Caco-2 (cell line): ENCODE measurements at places on chromosomes 16 and 17.

- no peak for DNase-seq
Measured at GRCh38 chr17:72008236-72008876, 112.5 kb upstream of the SOX9 start.

DNA sequence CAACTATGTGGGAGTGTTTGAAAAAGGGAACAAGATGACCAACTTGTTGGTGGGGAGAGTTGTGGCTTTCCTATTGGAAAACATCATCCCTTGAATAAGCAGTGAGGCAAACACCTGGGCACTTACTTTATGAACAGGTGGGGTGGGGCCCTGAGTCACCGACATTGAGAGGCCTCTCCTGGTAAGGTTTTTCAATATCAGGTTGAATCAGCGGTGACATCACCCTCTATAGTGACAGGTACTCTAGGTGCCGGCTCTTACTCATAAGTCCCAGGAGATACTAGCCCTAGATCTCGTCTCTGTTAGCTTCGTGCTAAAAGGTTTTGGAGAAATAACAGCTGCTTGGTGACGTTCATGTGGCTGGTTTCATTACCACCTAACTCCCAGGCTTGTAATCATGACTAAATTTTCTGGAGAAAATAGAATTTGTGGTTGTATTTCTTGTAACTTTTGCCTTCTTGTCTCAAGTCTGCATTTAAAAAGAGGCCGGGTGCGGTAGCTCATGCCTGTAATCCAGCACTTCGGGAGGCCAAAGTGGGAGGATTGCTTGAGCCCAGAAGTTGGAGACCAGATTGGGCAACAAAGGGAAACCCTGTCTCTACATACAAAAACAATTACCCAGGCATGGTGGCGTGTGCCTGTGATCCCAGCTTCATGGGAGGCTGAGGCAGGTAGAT is 19.3 kb downstream of the CDH1 start:
- DNase-seq, result peak; percentile 52

- no peak for DNase-seq
Measured at GRCh38 chr17:27633312-27634025, 2.5 kb downstream of the LGALS9 start.

DNA sequence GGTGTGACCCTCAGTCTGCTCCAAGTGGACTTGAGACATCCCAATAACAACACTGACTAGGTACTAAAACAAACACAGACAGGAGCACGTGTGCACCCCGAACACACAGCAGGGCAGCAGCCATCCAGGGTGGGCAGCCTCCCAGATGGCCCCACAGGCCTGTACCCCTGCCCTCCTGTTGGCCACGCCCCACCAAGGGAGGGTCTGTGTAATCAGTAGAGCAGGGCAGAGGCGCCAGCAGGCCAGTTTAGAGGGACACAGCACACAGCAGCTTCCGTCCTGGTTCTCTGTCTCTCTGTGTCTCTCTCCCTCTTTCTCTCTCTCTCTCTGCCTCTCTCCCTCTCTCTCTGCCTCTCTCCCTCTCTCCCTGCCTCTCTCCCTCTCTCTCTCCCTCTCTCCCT is 21.4 kb downstream of the ACTG1 start:
- no peak for DNase-seq

DNA sequence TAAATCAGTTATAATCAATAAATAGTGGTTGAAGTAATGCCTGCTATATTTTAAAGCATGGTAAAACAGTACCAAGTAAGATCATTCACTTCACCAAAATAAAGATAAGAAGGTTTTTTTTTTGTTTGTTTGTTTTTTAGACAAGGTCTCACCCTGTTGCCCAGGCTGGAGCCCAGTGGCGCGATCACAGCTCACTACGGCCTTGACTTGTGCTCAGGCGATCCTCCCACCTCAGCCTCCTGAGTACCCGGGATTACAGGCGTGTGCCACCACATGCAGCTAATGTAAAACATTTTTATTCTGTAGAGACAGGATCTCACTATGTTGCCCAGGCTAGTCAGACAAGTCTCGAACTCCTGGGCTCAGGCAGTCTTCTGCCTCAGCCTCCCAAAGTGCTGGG is 84.5 kb upstream of the NETO2 start:
- DNase-seq, result no peak

GRCh38 chr16:79707876-79708275 is 107.3 kb upstream of the MAF start:
- peak; percentile 41 for DNase-seq

DNA sequence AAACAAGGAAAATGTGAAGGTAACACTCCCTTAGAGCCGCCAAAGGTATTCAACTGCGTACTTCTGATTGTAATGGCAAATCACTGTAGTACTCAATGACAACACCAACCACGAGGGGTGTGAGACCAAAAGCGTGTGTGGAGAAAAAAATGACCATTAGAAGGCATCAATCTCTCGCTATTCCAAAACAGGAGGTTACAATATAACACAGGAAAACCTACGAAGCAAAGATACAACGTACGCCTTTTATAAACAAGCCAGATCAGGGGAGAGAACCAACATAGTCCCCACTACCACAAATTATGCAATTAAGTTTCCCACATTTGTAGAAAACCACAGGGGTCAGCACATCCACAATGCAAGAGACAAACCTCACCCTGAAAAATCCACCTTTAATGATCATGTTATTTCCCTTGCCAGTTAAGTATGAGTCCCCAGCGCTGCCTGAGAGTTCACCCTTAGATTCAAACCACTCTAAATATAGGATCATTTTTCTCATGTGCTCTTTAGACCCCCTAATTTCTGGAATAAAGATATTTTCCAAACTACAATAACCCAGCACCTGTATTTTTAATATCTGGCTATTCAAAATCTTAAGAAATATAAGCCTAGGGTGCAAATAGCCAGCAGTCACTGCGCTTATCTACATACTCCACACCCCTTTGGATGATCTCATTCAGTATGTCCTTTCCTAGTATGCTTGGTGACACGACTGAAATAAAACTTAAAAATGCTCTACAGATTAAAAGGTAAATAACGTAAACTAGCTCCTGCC is 12.4 kb downstream of the TEX14 start:
- DNase-seq, result peak; percentile 78

- DNase-seq, result peak; percentile 83
Measured at GRCh38 chr17:74737299-74738050, 419 bp downstream of the RAB37 start.
